ENCODE measurements at places on chromosomes 4 and X.

DNA sequence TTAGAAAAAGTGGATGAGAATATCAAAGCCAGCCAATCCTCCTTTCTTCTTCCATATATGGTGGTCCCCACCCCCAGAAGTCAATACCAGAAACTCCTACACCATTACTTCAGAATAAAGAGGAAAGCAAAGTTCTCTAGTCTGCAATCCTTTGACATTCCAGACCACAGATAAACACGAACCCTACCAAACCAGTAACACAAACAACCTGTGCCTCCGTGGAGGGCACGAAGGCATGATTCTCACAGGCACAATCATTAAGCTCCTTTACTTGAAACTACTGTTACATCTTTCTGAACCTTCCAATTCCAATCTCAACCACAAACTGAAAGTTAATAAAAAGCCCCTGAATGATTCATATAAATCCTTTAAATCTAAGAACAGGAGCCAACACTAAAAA is 16.3 kb downstream of the MAML3 start:
- DNase-seq: no peak

DNA sequence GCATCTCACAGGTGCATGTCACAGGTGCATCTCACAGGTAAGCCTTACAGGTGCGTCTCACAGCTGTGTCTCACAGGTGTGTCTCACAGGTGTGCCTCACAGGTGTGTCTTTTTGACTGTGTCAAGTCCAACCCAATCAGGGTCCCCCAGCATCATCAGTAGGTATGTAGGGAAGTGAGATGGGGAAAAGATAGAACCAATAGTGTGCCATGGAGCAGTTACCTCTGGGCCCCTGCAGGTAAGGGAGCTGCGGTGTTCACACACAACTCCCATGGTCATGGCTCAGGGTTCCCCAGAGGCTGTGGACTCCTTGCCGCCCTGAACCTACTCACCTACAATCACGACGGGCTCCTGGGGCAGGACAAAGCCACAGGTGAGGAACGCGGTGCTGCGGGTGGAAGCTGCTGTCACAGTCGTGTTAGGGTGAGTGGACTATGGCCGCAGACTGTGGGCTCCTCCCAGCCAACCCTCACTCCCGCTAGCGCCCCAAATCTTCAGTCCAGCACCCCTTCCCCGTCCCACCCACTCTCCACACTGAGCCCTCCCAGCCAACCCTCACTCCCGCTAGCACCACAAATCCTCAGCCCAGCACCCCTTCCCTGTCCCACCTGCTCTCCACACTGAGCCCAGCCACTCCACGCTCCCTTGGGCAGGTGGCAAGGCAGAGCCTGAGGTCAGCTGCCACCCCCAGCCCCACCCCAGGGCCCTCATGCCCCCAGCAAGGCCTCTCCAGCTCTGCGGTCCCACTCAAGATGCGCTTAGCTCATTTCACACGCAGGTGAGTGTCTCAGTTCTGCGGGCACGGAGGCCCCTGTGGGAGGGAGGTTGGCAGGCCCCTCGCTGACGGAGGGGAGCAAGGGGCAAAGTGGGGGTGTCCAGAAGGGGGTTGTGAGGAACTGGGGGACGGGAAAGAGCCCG is 2.1 kb upstream of the PDE6B start:
- no peak for DNase-seq

- DNase-seq: no peak
Observed at GRCh38 chr4:76036855-76037254, 985 bp upstream of the CXCL11 start.

DNA sequence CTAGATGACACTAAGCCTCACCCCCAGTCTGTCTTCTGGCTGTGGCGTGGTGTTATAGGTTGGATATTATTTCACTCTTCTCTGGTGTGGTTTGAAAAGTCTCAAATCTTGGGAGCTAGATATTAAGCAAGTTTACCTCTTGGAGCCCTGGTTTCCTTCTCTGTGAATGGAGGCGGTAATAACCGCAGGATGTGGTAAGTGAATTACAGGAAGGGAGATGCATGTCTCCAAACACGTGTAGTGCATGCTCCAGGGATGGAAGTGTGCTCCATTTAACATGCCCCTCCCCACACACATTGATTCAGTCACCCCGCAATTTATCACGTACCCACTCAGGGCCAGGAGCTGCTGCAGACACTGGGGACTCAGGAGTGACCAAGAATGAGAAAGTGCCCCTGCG is 4.9 kb downstream of the ZNF275 start:
- no peak for DNase-seq

DNA sequence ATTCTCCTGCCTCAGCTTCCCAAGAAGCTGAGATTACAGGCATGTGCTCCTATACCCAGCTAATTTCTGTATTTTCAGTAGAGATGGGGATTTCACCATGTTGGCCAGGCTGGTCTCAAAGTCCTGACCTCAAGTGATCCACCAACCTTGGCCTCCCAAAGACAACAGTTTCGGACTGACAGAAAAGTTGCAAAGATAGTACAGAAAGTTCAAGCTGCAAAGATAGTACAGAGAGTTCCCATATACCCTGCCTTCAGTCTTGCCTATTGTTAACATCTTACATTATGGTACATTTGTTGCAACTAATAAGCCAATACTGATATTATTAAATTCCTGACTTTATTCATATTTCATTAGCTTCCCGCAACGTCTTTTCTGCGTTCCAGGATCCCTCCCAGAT is 65.8 kb downstream of the SUPT20HL2 start:
- no peak for DNase-seq

- no peak for DNase-seq
Observed at GRCh38 chr4:8308144-8308543, 38.6 kb downstream of the HTRA3 start.

DNA sequence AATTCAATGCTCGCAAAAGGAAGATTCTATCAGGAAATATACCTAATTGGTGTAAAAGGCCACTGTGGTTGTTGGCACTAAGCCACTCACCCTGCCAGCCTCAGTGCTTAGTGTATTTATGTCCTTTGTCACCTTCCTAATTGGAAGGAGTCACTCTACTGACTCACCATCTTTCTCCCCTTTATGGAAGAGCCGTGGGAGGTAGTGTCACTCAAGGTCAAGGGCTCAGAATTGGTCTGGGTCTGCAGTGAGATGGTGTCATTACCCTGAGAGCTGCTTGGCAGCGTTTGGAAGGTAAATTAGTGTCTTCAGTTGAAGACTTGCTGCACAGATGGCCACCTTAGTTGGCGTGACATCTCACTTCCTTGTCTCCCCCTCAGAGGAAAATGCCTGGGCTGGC is 41.7 kb upstream of the CDKN2AIP start:
- DNase-seq: no peak

GRCh38 chrX:50403903-50404302 is 66.7 kb downstream of the DGKK start:
- DNase-seq: no peak

DNA sequence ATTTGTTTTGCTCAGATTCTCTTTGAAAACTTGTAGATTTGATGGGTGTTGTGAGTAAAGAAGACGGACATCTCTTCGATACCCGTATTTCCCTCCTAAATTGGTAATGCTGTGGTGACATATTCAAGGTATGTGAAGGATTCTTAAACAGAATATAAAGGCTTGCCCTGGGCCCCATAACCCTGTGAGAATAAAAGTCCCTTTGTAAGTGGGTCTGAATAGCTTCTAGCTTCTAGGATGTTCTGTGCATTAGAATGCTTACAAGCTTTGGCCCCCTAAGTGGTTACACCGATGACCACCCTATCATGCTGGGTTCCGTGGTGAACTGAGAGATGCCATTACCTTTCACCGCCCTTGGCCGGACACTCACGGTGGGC is 574 bp upstream of the MOB1B start:
- no peak for DNase-seq

- no peak for DNase-seq
Observed at GRCh38 chr4:37699868-37700481, 13.8 kb upstream of the RELL1 start.

DNA sequence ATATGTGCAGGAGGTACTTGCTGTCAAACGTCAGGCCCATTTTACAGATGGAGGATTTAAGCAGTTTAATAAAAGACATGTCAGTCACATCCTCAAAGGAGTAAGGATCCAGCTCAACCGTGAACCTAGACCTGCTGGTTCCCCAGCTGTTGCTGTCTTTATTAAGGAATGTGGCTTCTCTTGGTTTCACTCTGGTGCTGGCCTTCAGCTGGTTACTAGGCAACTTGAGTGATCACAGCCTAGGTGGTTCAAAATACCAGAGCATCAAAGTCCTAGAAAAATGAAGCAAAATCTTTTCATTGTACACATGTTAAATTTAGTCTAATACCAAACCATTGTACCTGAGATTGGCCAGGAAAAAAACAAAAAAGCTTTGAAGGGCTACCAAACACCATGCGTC is 32.7 kb upstream of the GLRA2 start:
- DNase-seq: no peak

DNA sequence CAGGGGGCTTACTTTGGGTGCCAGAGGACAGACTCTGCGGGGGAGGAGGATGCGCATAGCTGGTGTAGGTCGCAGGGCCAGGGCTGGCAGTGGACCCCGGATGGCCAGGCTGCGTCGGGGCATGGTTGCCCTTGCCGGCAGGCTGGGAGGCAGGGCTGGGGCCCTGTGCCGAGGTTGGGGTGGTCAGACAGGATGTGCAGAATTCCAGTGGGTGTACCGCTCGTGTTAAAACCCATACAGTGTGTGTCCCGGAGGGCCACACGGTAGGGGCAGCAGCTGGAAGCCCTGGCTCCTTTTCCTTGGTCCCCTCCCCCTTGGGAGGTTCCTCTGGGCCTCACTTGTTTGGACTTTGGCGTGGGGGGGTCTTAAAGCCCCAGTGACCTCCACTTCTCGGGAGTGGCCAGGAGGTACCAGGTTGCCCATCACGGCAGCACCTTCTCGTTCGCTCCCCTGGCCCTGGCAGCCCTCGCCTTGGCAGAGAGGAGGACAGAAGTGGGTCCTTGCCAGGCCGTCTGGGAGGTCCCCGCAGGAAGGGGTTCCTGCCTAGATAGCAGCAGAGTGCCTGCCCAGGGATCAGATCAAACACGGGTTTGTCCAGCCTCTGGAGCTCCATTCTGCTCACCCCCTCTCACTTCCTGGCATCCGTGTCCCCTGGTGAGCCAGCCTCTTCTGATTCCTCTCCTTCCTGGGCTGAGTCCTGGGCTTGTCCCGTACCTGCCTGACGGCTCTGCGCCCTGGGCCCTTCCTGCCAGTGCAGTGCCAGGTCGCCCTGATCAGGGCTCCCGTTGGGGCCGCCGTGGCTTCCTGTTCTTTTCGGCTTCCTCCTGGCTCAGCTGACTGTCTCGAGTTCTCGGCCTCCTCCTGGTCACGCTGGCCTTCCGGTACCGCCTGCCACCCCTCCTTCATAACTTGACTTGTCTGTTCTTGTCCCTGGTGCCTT is 56.7 kb upstream of the HGFAC start:
- DNase-seq: no peak

- no peak for DNase-seq
Observed at GRCh38 chr4:92184566-92184965, 119.2 kb upstream of the GRID2 start.

- DNase-seq: no peak
Observed at GRCh38 chrX:70092247-70092646, 30.0 kb downstream of the OTUD6A start.

DNA sequence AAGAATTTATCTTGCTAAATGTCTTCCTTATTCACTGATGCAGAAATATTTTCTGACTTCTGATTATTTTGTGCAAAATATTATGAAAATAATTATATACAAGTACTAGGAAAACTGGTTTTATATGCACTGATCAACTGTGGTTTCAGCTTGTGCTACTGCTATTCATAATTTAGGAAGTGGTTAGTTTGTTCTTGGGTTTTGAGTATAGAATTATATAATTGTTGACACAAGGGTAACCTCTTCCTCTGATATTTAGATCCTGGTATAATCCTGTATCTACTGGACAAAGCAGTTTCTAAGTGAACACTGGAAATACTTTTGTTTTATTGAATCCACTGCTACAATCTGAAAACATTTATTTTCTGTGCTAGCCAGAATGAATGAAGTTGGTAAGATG is 182.8 kb downstream of the PDGFC start:
- no peak for DNase-seq

DNA sequence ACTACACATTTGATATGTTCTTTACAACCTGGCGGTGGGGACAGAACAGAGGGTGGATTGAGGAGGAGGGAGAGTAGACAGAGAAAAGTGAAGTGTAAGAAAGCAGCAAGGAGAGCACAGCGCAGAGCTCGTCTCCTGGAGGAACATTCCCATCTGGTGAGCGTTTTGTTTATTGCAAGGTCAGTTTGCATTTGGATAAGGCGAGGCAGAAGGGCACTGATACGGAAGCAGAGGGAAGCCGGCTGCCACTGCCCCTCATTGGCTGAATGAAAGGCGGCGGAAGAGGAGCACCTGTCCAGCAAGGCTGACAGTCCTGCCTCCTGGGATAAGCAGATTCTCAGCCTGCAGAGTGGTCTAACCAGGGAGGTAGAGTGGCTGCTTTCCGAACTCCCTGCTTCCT is 83.2 kb downstream of the GPR143 start:
- no peak for DNase-seq

DNA sequence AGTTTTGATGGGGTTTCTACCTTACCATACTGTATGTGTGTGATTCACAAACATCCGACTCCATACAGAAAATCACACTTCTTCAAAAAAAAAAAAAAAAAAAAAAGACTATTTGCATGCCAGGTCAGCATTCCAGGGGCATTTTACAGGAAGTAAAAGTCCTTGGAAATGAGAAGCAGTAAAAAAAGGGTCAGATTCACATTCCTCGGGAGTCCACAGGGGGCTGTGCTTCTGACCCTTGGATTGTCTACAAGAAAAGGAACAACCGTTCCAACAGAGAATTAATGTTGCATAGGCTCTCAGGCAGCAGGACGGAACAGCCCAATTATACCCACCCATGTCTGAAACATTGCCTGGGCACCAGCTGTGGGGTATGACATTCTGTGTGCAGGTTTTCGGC is 290.3 kb downstream of the LDB2 start:
- DNase-seq: no peak

GRCh38 chrX:141214196-141214595 is 28.1 kb downstream of the SPANXC start:
- DNase-seq: no peak

GRCh38 chrX:84865113-84865512 is 138.6 kb upstream of the APOOL start:
- no peak for DNase-seq

Data from effector CD4-positive, alpha-beta T cell (primary cell).